Stimulated activated CD4-positive, alpha-beta T cell treated with anti-CD3 and anti-CD28 coated beads, Interleukin-1b, Interleukin-23, amount 100 ng/mL, for 1 hour (primary cell): ENCODE measurements at places on chromosomes 5 and 9.

GRCh38 chr5:67019065-67019845 is 177.3 kb downstream of the CD180 start:
- DNase-seq: no peak

GRCh38 chr5:5141339-5141599 is 1.1 kb downstream of the ADAMTS16 start:
- DNase-seq: no peak

- no peak for DNase-seq
Measured at GRCh38 chr5:126973193-126973592, 57.2 kb downstream of the MARCHF3 start.

DNA sequence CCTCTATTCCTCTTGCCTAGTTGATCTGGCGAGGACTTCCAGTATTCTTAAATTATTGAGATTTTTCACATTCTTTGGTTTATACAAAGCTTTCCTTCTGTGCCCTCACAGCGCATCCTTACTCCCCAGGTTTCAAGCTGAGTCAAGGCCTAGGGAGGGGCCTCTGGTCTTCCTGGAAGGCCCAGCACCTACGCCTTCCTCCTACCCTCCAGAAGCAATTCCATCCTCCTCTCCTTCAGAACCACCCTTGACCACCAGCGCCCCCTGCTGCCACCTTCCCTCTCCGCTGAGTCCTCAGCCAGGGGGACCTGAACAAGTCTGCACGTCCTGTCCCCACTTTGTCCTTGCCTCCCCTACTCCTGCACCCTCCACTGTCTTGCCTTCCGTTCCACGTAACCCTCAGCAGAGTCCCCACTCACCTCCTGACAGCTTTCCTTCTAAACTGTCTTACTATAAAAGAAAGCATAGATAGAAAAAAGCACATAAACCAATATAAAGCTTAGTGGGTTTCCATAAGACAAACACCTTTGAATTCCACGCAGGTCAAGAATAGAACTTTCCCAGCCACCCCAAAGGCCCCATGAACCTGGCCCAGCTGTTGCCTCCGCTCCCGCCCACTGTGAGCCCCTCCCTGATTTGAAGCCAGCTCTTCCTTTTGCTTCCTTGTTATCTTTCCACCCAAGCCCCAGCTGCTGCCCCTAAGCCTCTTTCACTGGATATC is 63.0 kb upstream of the CTSL start:
- DNase-seq: no peak

- DNase-seq: no peak
Measured at GRCh38 chr9:972501-973294, 3.8 kb upstream of the DMRT3 start.
